ENCODE measurements at places on chromosomes 4 and X.

- DNase-seq, result peak; percentile 24
Measured at GRCh38 chrX:2577844-2578466, 77.2 kb upstream of the DHRSX start.

GRCh38 chrX:133544115-133544514, 128.8 kb upstream of the GPC4 start:
- DNase-seq, result no peak

- no peak for DNase-seq
Measured at GRCh38 chr4:185426960-185427688, 1.4 kb upstream of the UFSP2 start.

- DNase-seq, result no peak
Measured at GRCh38 chr4:73631565-73632226, 11.5 kb upstream of the RASSF6 start.

GRCh38 chr4:57098941-57099340, 11.2 kb downstream of the IGFBP7 start:
- no peak for DNase-seq

- DNase-seq, result no peak
Measured at GRCh38 chr4:97074531-97074930, 1068.7 kb downstream of the STPG2 start.

GRCh38 chr4:78237360-78237759, 180.2 kb downstream of the FRAS1 start:
- no peak for DNase-seq

DNA sequence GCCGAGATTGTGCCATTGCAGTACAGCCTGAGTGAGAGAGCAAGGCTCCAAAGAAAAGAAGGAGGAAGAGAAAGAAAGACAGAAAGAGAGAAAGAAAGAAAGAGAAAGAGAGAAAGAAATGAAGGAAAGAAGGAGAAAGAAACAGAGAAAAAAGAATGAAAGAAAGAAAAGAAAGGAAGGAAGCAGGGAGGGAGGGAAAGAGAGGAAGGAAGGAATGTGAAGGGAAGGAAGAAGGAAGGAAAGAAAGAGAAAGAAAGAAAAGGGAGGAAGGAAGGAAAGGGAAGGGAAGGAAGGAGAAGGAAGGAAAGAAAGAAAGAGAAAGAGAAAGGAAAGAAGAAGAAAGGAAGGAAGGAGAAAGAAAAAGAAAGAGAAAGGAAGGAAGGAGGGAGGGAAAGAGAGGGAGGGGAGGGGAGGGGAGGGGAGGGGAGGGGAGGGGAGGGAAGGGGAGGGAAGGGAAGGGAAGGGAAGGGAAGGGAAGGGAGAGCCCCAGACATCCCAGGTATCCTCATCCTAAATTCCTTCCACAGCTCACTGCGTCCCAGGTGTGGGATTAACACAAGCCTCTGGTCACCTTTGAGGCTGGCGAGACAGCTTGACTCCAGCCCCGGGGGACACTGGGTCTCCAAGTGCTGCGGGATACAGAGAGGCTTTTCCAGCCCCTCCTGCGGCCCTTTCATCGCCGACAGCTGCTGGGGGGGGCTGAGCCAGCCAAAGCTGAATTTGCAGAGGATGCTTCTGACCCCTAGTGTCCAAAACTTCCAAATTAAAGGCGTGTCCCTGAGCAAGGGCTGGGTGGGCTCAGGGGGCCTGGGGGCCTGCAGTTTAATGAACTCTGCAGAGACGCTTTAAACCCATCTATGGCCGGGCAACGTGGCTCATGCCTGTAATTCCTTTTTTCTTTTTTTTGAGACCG, 24.2 kb upstream of the CSF2RA start:
- DNase-seq, result no peak

- DNase-seq, result no peak
Measured at GRCh38 chr4:74474345-74475090, 29.6 kb downstream of the AREG start.

Measured in activated T-cell treated with anti-CD3 and anti-CD28 coated beads, Interleukin-2, amount 50 U/mL, for 48 hours (primary cell).